Activated naive CD8-positive, alpha-beta T cell treated with anti-CD3 and anti-CD28 coated beads for 36 hours (primary cell): ENCODE measurements at places on chromosomes 3 and 15. TPM values are rescaled to one million over a fixed set of nuclear protein-coding genes. Genes with fewer than 3 reads are reported as not detected.
A peak's percentile ranks its signal among the peaks of the same experiment; 100 is the strongest.

A4GNT gene
- not detected for total RNA-seq

IMPG2 gene
- total RNA-seq = 0.12 TPM

PAQR9 gene
- not detected for total RNA-seq

GRCh38 chr3:95725770-95726169 is 1088.6 kb upstream of the EPHA6 start:
- H3K27ac ChIP-seq = no peak overlapping the region
- no peak overlapping the region for H3K4me3 ChIP-seq
- H3K27me3 ChIP-seq = no peaks in the 10 kb centered on the region
- H3K4me1 ChIP-seq = no peaks in the 10 kb centered on the region
- DNase-seq = no peak

- DNase-seq = peak; percentile 60
- peaks cover 53% of the 10 kb centered on the region for H3K27me3 ChIP-seq
- peaks cover 10% of the 10 kb centered on the region for H3K4me1 ChIP-seq
- no peaks in the 10 kb centered on the region for H3K36me3 ChIP-seq
- H3K4me3 ChIP-seq = peak within 1 kb of the TSS; percentile 58
- no peak within 1 kb of the TSS for H3K27ac ChIP-seq
These were observed at the start of gene THBS1 for GRCh38 chr15:39580485-39581241. TSS of gene THBS1 (plus strand) at chr15:39581079. CDS start at chr15:39581858, 779 bp downstream.

GRCh38 chr3:123424999-123425712 is 23.7 kb downstream of the ADCY5 start:
- DNase-seq = no peak
- no peak overlapping the region for H3K27ac ChIP-seq
- no peaks in the 10 kb centered on the region for H3K27me3 ChIP-seq
- no peaks in the 10 kb centered on the region for H3K36me3 ChIP-seq

DNA sequence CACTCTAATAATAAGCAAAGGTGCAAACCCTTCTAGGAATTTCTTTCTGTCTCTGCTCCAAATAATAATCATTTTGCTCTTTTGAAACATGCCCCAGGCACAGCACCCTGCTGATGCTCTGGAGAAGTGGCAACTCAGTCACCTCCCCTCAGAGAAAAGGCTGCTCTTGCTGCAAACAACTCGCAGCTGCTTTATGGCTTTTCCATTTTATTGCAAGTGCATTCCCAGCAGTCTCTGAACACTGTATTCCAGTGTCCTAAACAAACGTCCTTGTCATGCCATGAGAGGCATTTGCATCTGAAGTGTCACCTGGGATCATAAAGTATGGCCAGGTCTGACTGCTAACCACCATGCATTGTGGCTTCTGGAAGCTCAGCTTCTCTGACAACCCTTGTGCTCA is 358.1 kb upstream of the TRIM42 start:
- peaks cover 7% of the 10 kb centered on the region for H3K27me3 ChIP-seq
- H3K27ac ChIP-seq = no peak overlapping the region
- no peaks in the 10 kb centered on the region for H3K4me1 ChIP-seq
- no peak for DNase-seq
- H3K4me3 ChIP-seq = no peak overlapping the region
